ENCODE measurements at places on chromosomes 11 and 22.
A peak's percentile ranks its signal among the peaks of the same experiment; 100 is the strongest.

GRCh38 chr11:57214494-57214893 is 22.6 kb downstream of the APLNR start:
- H3K4me1 ChIP-seq = no peaks in the 10 kb centered on the region
- H3K27ac ChIP-seq = no peak overlapping the region
- DNase-seq = no peak
- H3K36me3 ChIP-seq = no peaks in the 10 kb centered on the region
- no peaks in the 10 kb centered on the region for H3K27me3 ChIP-seq

GRCh38 chr11:25981998-25982397 is 349.9 kb upstream of the ANO3 start:
- no peak overlapping the region for H3K4me3 ChIP-seq
- no peaks in the 10 kb centered on the region for H3K4me1 ChIP-seq
- no peaks in the 10 kb centered on the region for H3K36me3 ChIP-seq

DNA sequence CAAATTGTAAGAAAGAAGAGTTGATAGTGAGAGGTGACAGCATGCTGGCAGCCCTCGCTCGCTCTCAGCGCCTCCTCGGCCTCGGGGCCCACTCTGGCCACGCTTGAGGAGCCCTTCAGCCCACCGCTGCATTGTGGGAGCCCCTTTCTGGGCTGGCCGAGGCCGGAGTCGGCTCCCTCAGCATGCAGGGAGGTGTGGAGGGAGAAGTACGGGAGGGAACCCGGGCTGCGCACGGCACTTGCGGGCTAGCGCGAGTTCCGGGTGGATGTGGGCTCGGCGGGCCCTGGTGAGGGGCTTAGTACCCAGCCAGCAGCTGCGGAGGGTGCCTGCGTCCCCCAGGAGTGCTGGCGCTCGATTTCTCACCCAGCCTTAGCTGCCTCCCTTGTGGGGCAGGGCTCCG is 539.7 kb upstream of the CCDC179 start:
- no peaks in the 10 kb centered on the region for H3K4me1 ChIP-seq
- DNase-seq = no peak
- H3K27me3 ChIP-seq = no peaks in the 10 kb centered on the region
- no peak overlapping the region for H3K4me3 ChIP-seq

DNA sequence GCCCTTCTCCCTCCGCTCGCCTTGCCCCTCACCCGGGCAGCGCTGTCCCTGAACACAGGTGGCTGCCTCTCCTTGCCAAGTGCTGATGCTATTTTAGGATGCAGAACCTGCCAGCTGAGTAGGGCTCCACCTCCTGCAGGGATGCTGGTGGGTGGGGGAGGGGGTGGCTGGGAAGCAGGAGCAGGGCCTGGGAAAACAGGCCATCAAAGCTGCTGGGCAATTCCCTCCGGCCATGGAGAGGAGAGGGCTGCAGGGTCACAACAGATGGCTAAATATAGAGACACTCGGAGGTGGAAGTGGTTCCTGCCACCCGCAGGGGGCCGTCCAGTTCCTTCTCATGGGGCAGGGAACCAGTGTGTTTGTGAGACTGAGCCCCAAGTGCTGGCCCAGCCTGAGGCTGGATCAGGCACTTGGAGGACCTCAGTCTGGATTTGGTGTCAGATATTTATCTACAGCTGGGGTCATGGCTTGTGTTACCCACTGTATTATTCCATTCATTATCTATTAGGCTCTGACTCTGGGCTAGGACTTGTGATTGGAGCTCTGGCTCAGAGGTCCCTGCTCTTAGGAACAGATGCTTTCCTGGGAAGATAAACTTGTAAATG is 59.6 kb downstream of the LRRC32 start:
- H3K27ac ChIP-seq = no peak overlapping the region
- no peak for DNase-seq
- no peaks in the 10 kb centered on the region for H3K36me3 ChIP-seq
- H3K4me1 ChIP-seq = peaks cover 3% of the 10 kb centered on the region

GRCh38 chr22:43560651-43561050 is 148.8 kb downstream of the MPPED1 start:
- H3K4me1 ChIP-seq = no peaks in the 10 kb centered on the region
- no peak overlapping the region for H3K27ac ChIP-seq
- H3K36me3 ChIP-seq = no peaks in the 10 kb centered on the region
- H3K27me3 ChIP-seq = no peaks in the 10 kb centered on the region
- no peak overlapping the region for H3K4me3 ChIP-seq
- DNase-seq = no peak

GRCh38 chr11:83671289-83671688 is 385.1 kb upstream of the CCDC90B start:
- H3K36me3 ChIP-seq = no peaks in the 10 kb centered on the region
- no peaks in the 10 kb centered on the region for H3K27me3 ChIP-seq
- no peak for DNase-seq
- no peak overlapping the region for H3K27ac ChIP-seq

DNA sequence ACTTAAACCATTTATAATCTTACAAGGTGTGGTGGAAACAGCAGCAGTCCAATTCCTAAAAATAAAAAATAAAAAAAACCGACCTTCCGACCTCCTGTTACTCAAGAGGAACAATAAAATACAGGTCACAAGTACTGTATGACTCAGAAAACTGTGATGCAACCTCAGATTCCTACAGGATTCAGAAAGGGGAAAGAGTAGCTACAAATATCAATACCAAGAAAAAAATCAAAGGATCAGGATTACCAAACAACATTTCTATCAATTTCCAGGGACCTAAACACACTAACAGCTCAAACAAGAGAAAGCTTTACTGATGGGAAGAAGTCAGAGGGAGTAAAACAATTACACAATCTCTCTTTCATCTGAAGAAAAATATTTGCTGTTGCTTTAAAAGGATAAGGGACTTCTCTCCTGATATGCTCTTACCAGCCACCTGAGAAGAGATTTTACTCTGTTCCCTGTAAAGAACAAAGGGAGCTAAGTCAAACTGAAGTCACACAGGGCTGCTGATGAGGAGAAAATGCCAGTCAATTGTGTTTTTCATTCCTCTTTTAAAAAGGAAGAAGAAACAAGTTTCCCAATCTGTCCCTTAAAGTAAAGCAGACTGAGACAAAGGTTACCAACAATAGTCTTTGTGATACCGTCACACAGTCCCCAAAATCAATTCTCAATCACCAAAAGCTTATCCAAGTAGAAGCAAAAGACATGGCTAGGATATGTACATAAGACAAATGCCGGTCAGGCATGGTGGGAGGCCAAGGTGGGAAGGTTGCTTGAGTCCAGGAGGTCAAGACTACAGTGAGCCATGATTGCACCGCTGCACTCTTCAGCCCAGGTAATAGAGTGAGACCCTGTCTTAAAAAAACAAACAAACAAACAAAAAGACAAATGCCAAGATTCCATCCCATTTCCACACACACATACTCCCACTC is 39.3 kb downstream of the AMBRA1 start:
- peak overlapping the region; percentile 78 for H3K27ac ChIP-seq
- H3K27me3 ChIP-seq = no peaks in the 10 kb centered on the region
- no peak for DNase-seq
- H3K4me3 ChIP-seq = no peak overlapping the region
- H3K36me3 ChIP-seq = no peaks in the 10 kb centered on the region

GRCh38 chr22:27857443-27857842 is 55.9 kb upstream of the MN1 start:
- H3K27me3 ChIP-seq = no peaks in the 10 kb centered on the region
- H3K36me3 ChIP-seq = no peaks in the 10 kb centered on the region
- DNase-seq = no peak
- H3K27ac ChIP-seq = no peak overlapping the region
- H3K4me3 ChIP-seq = no peak overlapping the region

GRCh38 chr11:104522123-104522522 is 358.2 kb upstream of the PDGFD start:
- H3K36me3 ChIP-seq = no peaks in the 10 kb centered on the region
- DNase-seq = no peak
- H3K4me1 ChIP-seq = peaks cover 24% of the 10 kb centered on the region
- peak overlapping the region; percentile 39 for H3K27ac ChIP-seq
- no peaks in the 10 kb centered on the region for H3K27me3 ChIP-seq
- no peak overlapping the region for H3K4me3 ChIP-seq

GRCh38 chr11:109130910-109131309 is 291.1 kb upstream of the C11orf87 start:
- no peaks in the 10 kb centered on the region for H3K4me1 ChIP-seq
- no peak overlapping the region for H3K27ac ChIP-seq
- H3K27me3 ChIP-seq = no peaks in the 10 kb centered on the region
- H3K36me3 ChIP-seq = no peaks in the 10 kb centered on the region
- no peak overlapping the region for H3K4me3 ChIP-seq

Measured in body of pancreas (tissue), 4 donors.